ENCODE measurements at places on chromosomes 3 and 15. TPM values are rescaled to one million over a fixed set of nuclear protein-coding genes. Genes with fewer than 3 reads are reported as not detected.
A peak's percentile ranks its signal among the peaks of the same experiment; 100 is the strongest.

GRCh38 chr15:43552986-43553385 lies 35.6 kb downstream of the MAP1A start:
- no peak for DNase-seq

GRCh38 chr15:100559330-100559729 lies 30.6 kb upstream of the CERS3 start:
- no peak for DNase-seq

- no peak for DNase-seq
These were observed 133.4 kb upstream of the BHLHE40 start for GRCh38 chr3:4845882-4846281.

DNA sequence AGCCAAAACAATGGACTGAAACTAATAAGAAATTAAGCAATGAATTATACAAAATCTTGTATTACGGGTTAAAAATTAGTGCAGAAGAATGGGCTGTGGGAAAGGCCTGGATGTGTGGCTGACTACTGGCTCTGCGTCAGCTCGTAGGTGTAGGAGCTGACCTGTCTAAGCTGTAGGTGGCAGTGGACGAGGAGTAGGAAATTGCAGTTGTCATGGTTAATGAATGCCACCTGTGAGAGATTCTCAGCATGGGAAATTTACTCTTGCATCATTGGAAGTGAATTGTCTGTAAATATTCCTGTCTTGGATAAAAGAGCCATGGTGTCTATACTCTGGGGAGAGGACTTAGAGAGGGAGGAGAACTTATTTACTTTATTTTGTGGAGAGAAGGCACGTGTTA lies 23.4 kb downstream of the CHRNA7 start:
- no peak for DNase-seq

DNA sequence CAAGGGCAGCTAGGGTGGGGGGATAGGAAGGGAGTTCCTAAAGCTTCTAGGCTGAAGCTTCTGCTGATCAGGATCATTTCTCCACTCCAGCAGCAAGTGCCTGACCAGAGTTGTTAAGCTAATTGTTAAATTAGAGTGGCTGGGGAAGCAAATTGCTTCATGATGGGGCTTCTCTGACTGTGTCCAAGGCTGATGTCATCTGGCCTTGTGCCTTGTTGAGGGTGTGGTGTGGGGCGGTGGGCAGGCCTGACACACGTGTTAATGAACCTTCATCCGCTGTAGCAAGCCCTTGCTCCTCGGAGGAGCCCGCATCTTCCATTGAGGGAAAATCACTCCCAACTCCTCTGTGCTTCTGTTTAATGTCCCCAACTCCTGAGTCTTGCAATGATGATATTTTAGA lies 84.3 kb upstream of the ROPN1 start:
- no peak for DNase-seq

DNA sequence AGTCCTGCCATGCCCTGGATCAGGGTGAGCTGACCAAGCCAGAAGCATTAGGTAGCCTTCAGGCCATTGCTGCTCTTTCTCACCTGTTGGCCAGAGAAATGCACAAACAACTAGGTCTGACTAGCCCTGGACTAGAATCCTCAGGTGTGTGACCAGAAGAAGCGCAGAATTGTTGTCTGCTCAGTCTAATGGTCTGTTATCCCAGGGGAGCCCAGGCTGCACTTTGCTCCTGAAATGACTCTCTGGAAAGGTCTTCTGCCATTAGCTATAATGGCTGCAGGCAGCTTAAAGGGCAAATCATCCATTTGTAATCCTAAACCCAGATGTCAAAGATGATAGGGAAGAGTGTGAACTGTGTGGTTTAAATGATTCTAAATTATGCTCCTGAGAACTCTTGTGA lies 246.1 kb downstream of the NFKBIZ start:
- DNase-seq = no peak

DNA sequence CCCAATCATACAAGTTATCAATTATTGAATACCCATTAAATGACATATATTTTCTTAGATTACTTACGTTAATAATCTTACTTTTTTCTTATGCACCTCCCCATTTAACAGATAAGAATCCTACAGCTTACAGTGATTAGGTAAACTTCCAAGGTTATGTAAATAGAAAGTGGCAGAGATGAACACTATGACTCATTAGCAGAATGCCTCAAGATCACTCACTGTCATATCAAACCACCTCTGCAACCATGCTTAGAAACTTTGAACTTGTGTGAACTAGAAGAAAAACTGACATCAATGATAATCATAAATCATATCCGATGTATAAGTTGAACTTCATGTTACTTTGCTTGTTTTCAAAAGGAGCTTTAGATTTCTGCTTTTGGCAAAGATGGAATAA lies 911.6 kb upstream of the ARPP21 start:
- no peak for DNase-seq

- DNase-seq = no peak
These were observed 91.1 kb upstream of the TNIK start for GRCh38 chr3:171551296-171551695.

DNA sequence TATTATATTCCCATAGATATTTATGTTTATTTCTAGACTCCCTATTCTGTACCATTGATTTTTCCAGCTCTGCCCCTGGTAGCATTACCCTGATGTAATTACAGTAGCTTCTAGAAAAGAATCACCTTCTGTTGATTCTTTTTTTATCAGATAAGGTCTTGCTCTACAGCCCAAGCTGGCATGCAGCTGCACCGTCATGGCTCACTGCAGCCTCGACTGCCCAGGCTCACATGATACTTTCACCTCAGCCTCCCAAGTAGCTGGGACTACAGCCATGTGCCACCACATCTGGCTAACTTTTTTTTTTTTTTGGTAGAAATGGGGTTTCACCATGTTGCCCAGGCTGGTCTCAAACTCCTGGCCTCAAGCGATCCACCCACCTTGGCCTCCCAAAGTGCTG lies 41.8 kb downstream of the SLC24A1 start:
- no peak for DNase-seq

DNA sequence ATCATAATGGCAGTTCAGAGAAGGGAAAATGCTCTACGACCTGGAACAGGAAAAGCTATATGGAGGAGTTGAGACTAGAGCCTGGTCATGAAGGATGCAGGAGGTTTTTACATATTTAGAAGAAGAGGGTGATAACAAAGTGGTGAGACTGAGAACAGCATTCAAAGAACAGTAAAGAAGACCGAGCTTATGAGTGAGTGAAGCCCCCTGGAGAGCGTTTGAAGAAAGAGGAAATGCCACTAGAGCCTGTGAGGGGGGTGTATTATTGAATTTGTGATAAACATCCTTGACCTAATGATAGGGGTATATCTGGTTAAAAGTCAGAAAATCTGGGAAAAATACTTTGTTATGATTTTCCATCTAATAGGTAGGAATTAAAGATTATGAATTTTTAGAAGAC lies 4.2 kb downstream of the PARP9 start:
- DNase-seq = no peak

GRCh38 chr3:31008994-31009393 lies 114.5 kb upstream of the GADL1 start:
- no peak for DNase-seq

- no peak for DNase-seq
These were observed 90.1 kb upstream of the CADPS start for GRCh38 chr3:62965311-62965710.

- DNase-seq = no peak
These were observed 156.6 kb downstream of the MCTP2 start for GRCh38 chr15:94387849-94388441.

DNA sequence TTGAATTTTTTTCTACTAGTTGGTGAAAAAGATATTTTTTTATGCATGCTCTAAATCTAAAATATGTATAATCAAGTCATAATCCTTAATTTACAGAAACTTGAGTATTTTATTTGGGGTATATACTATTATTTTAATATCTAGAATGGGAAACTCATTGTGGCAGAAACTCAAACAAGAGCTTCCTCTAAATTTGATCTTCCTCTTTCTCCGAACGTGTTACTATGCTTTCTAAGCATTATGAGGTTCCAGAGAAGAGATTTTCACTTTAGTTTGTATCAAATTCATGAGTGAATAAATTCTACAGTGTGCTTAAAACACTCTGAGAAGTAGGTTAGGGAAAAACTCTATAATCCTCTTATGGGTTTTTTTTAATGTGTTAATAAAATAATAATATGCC lies 173.1 kb downstream of the POTEB3 start:
- no peak for DNase-seq

DNA sequence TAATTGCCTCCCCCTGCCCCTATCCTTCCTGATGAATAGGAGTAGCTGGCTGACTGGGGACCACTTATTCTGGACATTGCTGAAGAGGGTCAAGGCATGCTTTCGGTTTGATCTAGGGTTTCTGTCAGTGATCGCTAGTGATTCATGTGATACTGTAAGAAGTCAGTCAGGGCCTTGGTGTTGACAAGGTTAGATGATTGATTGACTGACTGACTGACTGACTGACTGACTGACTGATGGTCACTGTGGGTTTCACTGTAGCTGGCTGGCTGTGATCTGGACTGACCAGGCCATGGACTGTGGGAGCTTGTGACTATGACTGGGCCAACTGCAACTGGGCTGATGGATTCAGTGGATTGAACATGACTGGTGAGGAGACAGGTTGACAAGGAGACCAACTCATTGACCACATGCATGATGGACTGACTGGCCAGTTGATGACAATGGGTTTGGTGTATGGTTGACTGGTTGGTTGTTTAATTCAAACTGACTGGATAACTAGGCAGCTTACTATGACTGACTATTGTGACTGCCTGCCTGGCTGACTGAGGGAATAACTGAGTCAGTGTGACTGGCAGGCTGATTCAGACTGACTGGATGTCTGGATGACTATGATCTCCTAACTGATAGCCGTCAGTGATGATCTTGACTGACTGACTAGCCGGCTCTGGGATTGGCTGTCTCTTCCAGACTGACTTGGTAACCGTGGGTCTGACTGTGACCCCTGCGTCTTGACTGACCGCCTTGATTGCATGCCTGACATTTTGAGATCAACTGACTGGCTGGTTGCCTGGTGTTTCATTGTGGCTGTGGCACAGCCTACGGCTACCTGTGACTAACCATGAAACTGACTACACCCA lies 509.9 kb downstream of the SHQ1 start:
- DNase-seq = no peak

- no peak for DNase-seq
These were observed 498.0 kb upstream of the PROK2 start for GRCh38 chr3:72282918-72283317.

GRCh38 chr3:168096210-168096652 lies 507 bp upstream of the GOLIM4 start:
- DNase-seq = peak; percentile 78

DNA sequence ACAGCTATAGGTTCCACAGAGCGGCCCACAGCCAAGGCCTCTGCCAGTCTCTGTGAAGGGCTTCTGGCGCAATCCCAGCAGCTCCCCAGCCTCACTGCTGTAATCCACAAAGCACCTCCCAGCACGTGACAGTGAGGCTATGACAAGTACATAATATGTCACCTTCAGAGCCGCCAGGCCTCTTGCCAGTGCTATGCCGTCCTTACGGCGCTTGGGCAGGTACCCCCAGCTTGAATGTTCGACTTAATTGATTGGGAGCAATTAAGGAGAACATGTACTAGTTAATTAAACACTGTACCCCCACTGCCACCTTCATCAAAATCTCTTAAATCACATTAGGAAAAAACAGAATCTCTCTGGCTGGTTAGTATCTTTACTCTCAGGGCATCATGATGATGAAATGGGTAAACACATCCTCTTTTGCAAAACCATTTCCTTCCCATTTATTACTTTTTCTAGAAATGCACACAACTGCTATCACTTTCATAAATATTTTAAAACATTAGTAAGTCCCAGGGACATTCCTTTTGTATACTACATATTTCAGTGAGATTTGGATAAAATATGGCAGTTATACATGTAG lies 169.9 kb downstream of the XXYLT1 start:
- no peak for DNase-seq

GRCh38 chr3:2096216-2096615 lies 2.5 kb upstream of the CNTN4 start:
- no peak for DNase-seq

DNA sequence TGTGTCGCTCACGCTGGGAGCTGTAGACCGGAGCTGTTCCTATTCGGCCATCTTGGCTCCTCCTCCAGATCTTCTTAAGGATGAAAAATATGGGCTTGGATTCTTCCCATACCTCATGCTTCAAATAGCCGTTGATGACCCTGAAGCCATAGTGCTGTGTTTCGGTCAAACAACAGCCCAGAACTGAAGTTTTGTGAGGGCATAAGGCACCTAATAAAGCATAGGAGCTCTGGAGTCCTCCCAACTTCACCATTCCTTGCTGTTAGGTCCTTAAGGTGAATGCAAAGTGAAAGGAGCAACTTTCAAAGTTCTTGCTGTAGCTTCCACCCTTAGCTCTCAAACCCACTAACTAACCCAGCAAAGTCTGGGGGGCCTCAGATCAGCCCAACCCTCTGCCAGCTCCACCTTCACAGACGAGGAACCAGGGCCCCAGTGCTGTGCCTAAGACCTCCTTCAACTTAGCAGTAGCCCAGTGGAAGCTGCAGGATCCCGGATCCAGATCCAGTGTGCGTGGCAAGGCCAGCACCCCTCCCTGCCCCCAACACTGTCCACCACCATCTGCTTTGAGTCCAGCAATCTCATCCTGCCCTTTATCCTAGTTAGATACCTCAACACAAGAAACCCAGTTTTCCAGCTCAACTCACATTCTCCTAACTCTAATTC lies at the start of gene GRK7:
TSS of gene GRK7 (plus strand) at position 321 of the 663 bp plus-strand sequence. CDS start 14,877 bp downstream, outside the sequence.
- DNase-seq = no peak

DNA sequence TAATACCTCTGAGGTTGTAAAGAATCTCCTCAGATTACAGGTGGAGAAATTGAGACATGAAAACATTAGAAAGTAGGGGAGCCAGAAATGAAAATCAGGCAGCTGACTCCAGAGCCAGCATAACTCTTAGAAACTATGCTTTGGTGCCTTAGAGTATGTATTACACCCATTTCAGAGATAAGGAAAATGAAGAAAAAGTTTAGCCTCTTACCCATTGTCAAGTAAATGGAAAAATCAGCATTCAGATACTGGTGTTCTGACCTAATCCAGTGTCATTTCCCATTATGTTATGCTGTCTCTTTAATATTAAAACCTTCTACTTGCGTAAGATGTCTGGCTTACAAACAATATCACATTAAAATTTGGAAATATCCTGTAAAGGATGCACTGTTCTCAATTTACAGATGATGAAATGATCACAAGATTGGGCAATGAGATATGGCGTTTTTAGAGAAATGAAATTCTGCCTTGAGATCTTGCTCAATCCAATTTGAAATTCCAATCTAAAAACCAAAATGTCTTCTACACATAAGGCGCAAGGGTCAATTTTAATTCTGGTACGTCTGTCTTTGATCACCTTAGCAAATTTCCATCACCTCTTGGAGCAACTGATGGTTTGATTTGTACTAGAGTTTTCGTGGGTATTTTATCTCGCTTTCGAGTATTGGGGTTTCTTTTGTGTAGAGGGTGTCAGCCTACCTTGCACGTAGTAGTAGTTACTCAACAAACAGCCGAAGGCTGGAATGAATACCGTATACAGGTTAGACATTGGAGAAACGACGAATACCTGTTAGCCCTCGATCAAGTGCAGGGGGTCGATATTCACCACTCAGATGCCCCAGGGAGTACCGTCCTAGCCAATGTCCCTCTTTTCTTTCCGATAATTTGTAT lies 902 bp upstream of the ZCWPW2 start:
- no peak for DNase-seq

NR1I2 gene
- polyA plus RNA-seq = 0.58 TPM

SEMA3F gene
- 76.4 TPM for polyA plus RNA-seq

PLA2G4E gene
- polyA plus RNA-seq = not detected

OR5H6 gene
- not detected for polyA plus RNA-seq

NR2E3 gene
- 0.59 TPM for polyA plus RNA-seq

RASGRF1 gene
- 0.39 TPM for polyA plus RNA-seq

FOXB1 gene
- polyA plus RNA-seq = 0.10 TPM

COL8A1 gene
- 6.8 TPM for polyA plus RNA-seq

TNFSF10 gene
- 45.8 TPM for polyA plus RNA-seq

GOLGA6B gene
- 0.34 TPM for polyA plus RNA-seq

B3GNT5 gene
- 28.3 TPM for polyA plus RNA-seq

ATP8B4 gene
- polyA plus RNA-seq = 3.6 TPM

TNNC1 gene
- polyA plus RNA-seq = 4.3 TPM

All from right renal pelvis (tissue), 4 donors.